ENCODE measurements at places on chromosomes 5 and 9. TPM values are rescaled to one million over a fixed set of nuclear protein-coding genes. Genes with fewer than 3 reads are reported as not detected.

Gene PCDHB4
- 4.1 TPM for total RNA-seq

GRCh38 chr5:95956021-95956899 lies 5.4 kb downstream of the ELL2 start:
- peaks cover 3% of the 10 kb centered on the region for H3K27me3 ChIP-seq
- no peaks in the 10 kb centered on the region for H3K36me3 ChIP-seq
- peaks cover 17% of the 10 kb centered on the region for H3K4me1 ChIP-seq
- DNase-seq = no peak

Gene SPINK13
- total RNA-seq = not detected

- no peak for DNase-seq
- no peaks in the 10 kb centered on the region for H3K4me1 ChIP-seq
- H3K36me3 ChIP-seq = no peaks in the 10 kb centered on the region
These were observed 23.5 kb upstream of the ATG10 start for GRCh38 chr5:81948349-81948748.

Gene HSPB3
- total RNA-seq = 0.33 TPM

GRCh38 chr9:89739511-89739910 lies 134.7 kb downstream of the GADD45G start:
- H3K27ac ChIP-seq = no peak overlapping the region
- H3K27me3 ChIP-seq = peaks cover 4% of the 10 kb centered on the region
- H3K4me1 ChIP-seq = peaks cover 16% of the 10 kb centered on the region
- H3K4me3 ChIP-seq = no peak overlapping the region

Gene OR1J4
- total RNA-seq = not detected

Gene DPM2
- total RNA-seq = 13.9 TPM

Gene CTSV
- total RNA-seq = 3.5 TPM

- H3K27ac ChIP-seq = no peak overlapping the region
- no peaks in the 10 kb centered on the region for H3K36me3 ChIP-seq
- H3K4me3 ChIP-seq = no peak overlapping the region
- H3K27me3 ChIP-seq = no peaks in the 10 kb centered on the region
- H3K4me1 ChIP-seq = no peaks in the 10 kb centered on the region
These were observed 9.4 kb upstream of the ADAMTS12 start for GRCh38 chr5:33901156-33901555.

DNA sequence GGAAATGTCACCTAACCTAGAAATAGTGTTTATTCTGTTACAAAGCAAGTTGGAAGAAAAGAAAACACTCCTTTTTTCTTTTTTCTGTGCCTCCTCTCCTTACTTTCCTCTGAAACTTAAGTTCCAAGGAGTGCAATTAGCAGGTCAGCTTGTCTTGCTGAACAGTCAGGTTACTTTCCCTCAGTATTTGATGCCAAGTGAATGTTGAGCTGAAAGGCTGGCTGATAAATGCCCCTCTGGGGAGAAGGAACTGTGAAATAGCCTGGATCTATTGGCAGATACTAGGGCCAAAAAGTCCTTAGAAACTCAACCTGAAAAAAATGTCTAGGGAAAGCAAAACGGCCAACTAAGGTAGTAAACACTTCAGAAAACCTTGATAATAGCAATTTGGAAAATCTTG lies 43.6 kb downstream of the GRIA1 start:
- DNase-seq = peak; percentile 63
- no peaks in the 10 kb centered on the region for H3K36me3 ChIP-seq
- H3K4me1 ChIP-seq = peaks cover 3% of the 10 kb centered on the region

DNA sequence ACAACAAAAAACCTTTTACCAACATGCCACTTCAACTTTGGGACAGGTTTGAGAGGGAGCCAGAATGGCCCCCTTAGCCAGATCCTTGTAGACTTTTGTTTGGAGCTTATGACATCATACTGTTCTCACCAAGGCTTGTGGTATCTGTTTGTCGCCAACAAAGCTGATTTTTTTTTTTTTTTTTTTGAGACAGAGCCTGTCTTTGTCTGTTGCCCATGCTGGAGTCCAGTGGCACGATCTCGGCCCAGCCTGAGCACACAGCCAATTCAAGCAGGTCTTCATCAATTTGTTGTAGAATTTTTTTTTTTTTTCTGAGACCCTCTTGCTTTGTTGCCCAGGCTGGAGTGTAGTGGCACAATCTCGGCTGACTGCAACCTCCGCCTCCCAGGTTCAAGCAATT lies 26.4 kb upstream of the NTNG2 start:
- H3K4me3 ChIP-seq = no peak overlapping the region
- no peaks in the 10 kb centered on the region for H3K36me3 ChIP-seq
- peaks cover 20% of the 10 kb centered on the region for H3K4me1 ChIP-seq
- no peak overlapping the region for H3K27ac ChIP-seq
- H3K27me3 ChIP-seq = no peaks in the 10 kb centered on the region

GRCh38 chr5:169627551-169627950 lies 9.5 kb upstream of the DOCK2 start:
- H3K4me1 ChIP-seq = no peaks in the 10 kb centered on the region
- DNase-seq = no peak
- H3K27ac ChIP-seq = no peak overlapping the region
- no peak overlapping the region for H3K4me3 ChIP-seq
- H3K27me3 ChIP-seq = no peaks in the 10 kb centered on the region

Gene ZNF366
- total RNA-seq = 3.6 TPM

GRCh38 chr9:101925498-101925897 lies 187.1 kb upstream of the GRIN3A start:
- H3K4me3 ChIP-seq = no peak overlapping the region
- H3K4me1 ChIP-seq = no peaks in the 10 kb centered on the region
- H3K27me3 ChIP-seq = no peaks in the 10 kb centered on the region

Gene CCDC127
- total RNA-seq = 8.9 TPM

DNA sequence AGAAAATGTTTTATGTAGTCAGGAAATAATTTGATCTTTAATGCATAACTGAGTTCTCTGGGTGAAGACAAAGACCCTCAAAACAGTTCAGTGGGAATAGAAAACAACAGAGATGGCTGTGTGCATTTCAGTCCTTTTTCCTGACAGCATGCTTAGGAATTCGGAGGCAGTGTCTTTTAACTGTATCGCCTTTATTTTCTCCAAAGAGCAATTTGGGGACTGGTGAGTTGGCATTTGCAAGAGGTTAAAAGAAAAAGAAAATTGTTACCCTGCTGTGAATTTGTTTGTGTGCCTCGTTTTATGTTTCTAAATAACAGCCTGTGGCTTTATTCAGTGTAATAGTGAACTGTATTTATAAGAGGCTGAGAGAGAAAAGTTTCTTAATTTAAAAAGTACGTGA lies 227.8 kb upstream of the DMAC1 start:
- H3K27me3 ChIP-seq = no peaks in the 10 kb centered on the region
- H3K36me3 ChIP-seq = no peaks in the 10 kb centered on the region
- no peaks in the 10 kb centered on the region for H3K4me1 ChIP-seq
- H3K4me3 ChIP-seq = no peak overlapping the region
- peak; percentile 75 for DNase-seq

Gene TENT4A
- 18.6 TPM for total RNA-seq

Gene HMGCS1
- total RNA-seq = 162 TPM

- H3K27ac ChIP-seq = no peak overlapping the region
- H3K27me3 ChIP-seq = no peaks in the 10 kb centered on the region
- no peak for DNase-seq
- no peaks in the 10 kb centered on the region for H3K36me3 ChIP-seq
- no peaks in the 10 kb centered on the region for H3K4me1 ChIP-seq
- H3K4me3 ChIP-seq = no peak overlapping the region
These were observed 383.1 kb upstream of the KLF4 start for GRCh38 chr9:107872457-107873192.

Gene PCDHGB5
- total RNA-seq = 17.5 TPM

DNA sequence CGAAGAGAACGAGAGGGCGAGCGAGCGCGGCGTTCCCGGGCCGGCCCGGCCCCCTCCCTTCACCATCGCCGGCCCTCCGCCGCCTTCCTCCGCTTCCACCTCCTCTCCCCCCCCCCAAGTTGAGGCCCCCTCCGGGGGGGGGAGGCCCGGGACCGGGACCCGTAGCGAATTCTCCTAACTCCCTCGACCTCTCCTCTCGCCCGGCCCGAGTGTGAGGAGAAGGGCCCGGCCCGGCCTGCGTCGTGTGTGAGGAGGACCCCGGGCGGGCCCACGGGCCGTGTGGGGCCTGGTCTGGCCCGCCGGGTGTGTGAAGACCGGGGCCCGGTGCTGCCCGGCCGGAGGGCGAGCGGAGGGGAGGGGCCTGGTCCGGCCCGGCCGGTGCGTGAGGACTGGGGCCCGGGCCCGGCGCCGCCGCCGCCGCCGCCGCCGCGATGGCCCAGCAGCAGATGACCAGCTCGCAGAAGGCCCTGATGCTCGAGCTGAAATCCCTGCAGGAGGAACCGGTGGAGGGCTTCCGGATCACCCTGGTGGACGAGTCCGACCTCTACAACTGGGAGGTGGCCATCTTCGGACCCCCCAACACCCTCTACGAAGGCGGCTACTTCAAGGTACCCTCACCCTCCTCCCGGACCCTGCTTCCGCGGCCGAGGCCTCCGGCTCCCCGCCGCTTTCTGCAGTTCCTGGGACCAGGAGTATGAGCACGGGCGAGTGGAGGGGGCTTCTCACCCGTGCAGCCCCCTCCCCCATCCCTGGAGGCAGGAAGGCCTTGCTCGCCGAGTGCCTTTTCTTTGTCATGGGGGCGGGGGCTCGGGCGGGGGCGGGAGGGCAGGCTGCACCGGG lies 587 bp downstream of the UBE2R2 start:
- H3K27me3 ChIP-seq = no peaks in the 10 kb centered on the region
- peak; percentile 38 for DNase-seq
- peaks cover 18% of the 10 kb centered on the region for H3K4me1 ChIP-seq
- H3K27ac ChIP-seq = peak overlapping the region; percentile 96
- no peaks in the 10 kb centered on the region for H3K36me3 ChIP-seq

Gene CDKN2A
- total RNA-seq = 0.40 TPM

GRCh38 chr5:181060231-181060590 lies 20.1 kb downstream of the BTNL9 start:
- peaks cover 3% of the 10 kb centered on the region for H3K4me1 ChIP-seq
- H3K36me3 ChIP-seq = peaks cover 3% of the 10 kb centered on the region
- no peak for DNase-seq
- no peak overlapping the region for H3K27ac ChIP-seq
- no peak overlapping the region for H3K4me3 ChIP-seq
- H3K27me3 ChIP-seq = peaks cover 60% of the 10 kb centered on the region

Gene LOX
- total RNA-seq = 88.1 TPM

DNA sequence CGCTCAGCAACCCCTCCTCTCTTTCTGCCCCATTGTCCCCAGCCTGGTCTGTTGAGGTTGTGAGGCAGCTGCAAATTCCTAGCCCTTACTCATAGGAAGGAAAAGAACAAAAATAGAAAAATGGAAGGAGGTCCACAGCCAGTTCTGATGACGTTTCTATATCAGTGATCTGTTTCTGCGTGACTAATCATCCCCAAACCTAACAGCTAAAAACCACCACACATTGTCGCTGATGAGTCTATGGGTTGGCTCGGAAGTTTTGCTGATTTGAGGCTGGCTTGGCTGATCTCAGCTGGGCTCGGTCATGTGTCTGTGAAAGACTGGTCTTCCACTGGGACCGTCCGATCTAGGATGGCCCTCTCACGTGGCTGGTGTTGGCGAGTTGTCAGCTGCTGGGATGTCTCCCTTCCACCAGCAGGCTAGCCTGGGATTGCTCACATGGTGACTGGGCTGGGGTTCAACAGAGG lies 200.6 kb upstream of the ZNF618 start:
- no peaks in the 10 kb centered on the region for H3K27me3 ChIP-seq
- no peak for DNase-seq
- peaks cover 11% of the 10 kb centered on the region for H3K4me1 ChIP-seq
- no peak overlapping the region for H3K4me3 ChIP-seq
- H3K27ac ChIP-seq = no peak overlapping the region

Gene CAMK2A
- 26.1 TPM for total RNA-seq

GRCh38 chr5:79849486-79850315 lies 141.4 kb downstream of the MTX3 start:
- H3K27ac ChIP-seq = no peak overlapping the region
- H3K4me3 ChIP-seq = no peak overlapping the region
- H3K36me3 ChIP-seq = no peaks in the 10 kb centered on the region
- H3K4me1 ChIP-seq = no peaks in the 10 kb centered on the region

Gene GRM6
- 0.06 TPM for total RNA-seq

Gene SPINK4
- total RNA-seq = not detected

Gene CMYA5
- total RNA-seq = 9.2 TPM

DNA sequence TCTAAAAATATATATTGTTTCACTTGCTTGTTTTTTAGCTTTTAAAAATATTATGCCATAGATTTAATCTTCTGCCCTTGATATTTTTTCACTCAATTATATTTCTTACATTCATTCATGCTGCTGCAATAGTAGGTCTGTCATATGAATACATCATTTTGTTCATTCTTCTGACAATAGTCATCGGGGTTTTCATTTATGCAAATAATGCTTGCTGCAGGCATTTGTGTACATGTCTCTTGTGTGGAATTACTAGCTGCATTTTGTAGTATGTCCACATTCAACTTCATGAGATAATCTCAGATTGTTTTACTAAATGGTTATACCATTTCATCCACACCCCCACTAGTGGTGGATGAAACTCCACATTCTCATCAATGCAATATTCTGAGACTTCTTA lies 5.3 kb upstream of the PLPP1 start:
- peaks cover 3% of the 10 kb centered on the region for H3K4me1 ChIP-seq
- H3K4me3 ChIP-seq = no peak overlapping the region
- no peak overlapping the region for H3K27ac ChIP-seq
- no peaks in the 10 kb centered on the region for H3K36me3 ChIP-seq
- H3K27me3 ChIP-seq = no peaks in the 10 kb centered on the region

GRCh38 chr5:110823571-110823970 lies 84.8 kb downstream of the SLC25A46 start:
- no peak overlapping the region for H3K4me3 ChIP-seq
- H3K27ac ChIP-seq = no peak overlapping the region
- no peak for DNase-seq

Gene PRR7
- 8.8 TPM for total RNA-seq

Gene KCNV2
- not detected for total RNA-seq

DNA sequence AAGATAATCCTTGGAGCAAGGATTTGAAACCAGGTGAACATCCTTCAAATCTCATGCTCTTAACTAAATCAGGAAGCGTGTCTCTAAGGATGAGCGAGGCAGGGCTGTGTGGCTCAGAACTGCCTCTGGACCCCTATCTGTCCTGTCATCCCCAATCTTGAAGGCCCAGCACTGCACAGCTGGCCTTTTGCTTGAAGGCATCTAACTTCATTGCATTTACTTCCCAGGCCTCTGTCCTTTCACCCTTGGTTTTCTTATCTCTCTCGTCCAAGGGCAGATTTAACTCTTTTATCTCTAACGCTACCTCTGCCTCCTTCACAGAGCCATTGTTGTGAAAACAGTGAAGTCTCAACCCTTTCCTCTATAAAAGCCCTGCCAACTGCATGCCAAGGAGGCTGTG lies 83.8 kb downstream of the UGCG start:
- H3K4me3 ChIP-seq = no peak overlapping the region
- no peaks in the 10 kb centered on the region for H3K4me1 ChIP-seq
- no peak overlapping the region for H3K27ac ChIP-seq
- no peak for DNase-seq

DNA sequence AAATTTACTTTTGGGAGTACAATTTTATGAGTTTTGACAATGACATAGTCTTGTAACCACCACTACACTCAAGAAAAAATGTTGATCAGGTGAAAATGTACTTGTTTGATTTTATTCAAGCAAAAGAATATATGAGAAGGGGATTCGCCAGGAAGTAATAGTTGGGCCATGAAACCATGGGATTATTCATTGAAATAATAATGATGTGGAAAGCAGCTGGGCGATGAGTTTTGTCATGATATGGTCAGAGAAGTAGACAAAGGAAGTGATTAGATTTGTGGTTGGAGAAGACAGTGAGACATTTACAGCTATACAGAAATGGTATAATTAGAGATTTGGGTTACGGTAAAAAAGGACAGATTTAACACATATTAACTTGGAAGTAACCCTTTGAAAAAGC lies 11.2 kb downstream of the HMGCR start:
- no peaks in the 10 kb centered on the region for H3K4me1 ChIP-seq
- no peak for DNase-seq
- no peak overlapping the region for H3K4me3 ChIP-seq
- peaks cover 25% of the 10 kb centered on the region for H3K36me3 ChIP-seq
- H3K27me3 ChIP-seq = no peaks in the 10 kb centered on the region

Gene HK3
- total RNA-seq = 4.9 TPM

Data from spinal cord (tissue), 10 donors.